ENCODE measurements at places on chromosomes 12 and 14.

- DNase-seq: no peak
Measured at GRCh38 chr12:129704232-129704830, 199.5 kb downstream of the TMEM132D start.

- DNase-seq: no peak
Measured at GRCh38 chr14:54857830-54858269, 44.8 kb downstream of the GCH1 start.

GRCh38 chr14:32397861-32398640 is 69.0 kb downstream of the AKAP6 start:
- DNase-seq: no peak

- DNase-seq: no peak
Measured at GRCh38 chr14:100092832-100093231, 27.6 kb downstream of the EVL start.

- no peak for DNase-seq
Measured at GRCh38 chr12:66438601-66439000, 136.3 kb downstream of the HELB start.

All from GM18507 (cell line).